ENCODE measurements at places on chromosomes 4 and X.

DNA sequence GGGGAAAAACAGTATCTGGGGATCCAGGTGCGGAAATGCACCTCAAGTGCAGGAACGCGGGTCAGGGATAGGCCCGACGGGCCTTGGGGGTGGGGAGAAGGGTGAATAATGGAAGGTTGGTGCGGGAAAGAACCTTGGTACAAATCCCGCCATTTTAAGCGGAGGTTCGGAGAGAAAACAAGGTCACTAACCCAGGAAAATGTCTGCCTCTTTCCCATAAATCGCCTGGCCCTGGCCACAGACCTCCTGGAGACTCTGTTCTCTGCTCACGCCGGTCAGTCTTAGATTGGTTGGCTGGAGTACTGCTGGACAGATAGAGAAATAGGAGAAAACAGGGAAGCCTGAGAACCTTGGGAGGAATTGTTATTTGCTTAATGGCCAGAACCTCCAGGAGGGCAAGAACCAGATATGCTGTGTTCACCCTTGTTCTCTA is 897 bp upstream of the FBXL5 start:
- DNase-seq: peak; percentile 18

DNA sequence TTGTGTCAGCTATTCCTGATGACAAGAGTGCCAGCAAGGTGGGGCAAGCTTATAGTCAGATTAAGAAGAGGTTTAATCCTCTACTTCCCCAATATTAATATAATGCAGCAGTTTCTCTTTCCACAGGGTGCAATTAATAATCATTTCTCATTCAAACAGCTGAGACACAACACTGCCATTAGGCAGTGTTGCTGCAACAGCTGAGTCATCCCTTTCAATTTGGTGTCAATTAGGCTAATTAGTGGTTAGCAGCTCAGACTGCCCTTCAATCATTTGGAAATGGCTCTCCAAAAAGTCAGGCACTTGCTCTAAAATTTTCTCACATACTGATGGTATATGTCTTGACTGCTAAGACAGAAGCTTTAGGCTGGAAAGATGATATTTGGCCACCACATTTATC is 265.7 kb upstream of the FAM241A start:
- DNase-seq: no peak

DNA sequence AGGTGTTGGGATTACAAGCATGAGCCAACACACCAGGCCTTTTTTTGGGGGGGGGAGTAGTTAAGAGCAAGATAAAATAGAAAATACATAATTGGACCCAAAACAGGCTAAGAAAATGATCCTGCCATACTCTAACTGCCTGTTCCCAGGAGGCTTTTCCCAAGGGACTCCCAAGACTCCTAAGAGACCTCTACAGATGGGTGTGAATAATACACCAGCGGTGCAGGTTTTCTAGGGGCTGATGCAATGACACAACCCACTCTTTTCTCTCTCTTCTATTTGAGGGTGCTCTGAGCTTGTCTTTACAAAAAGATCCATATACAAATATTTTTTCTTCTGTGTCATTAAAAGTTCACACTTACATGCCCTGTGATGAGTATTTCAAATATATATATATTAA is 116.9 kb downstream of the RASL11B start:
- no peak for DNase-seq

GRCh38 chr4:20394512-20394911 is 142.8 kb downstream of the SLIT2 start:
- peak; percentile 88 for DNase-seq

GRCh38 chrX:9466736-9467135 is 1.9 kb downstream of the TBL1X start:
- DNase-seq: no peak

- DNase-seq: no peak
These were observed 229.5 kb downstream of the MAPK10 start for GRCh38 chr4:86130160-86130933.

DNA sequence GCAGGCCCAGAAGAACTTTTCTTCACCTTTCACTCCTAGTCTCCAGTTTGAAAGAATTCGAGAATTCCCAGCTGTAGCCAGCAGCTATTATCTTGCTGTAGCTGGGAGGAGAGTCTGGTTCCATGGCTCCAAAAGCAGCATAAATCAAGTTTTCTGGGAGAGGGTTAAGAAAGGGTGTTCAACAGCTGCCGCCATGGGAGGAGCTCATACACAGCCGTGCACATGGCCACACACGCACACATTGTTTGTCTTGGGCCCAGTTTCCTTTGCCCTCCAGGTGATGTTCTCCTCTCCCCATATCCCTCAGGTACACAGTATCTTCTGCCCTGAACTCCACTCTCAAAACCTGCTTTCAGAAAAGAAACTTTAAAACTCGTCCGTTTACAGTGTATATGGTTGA is 4.1 kb upstream of the GPC3 start:
- DNase-seq: no peak

- no peak for DNase-seq
These were observed 41.6 kb downstream of the AR start for GRCh38 chrX:67585401-67585800.

GRCh38 chr4:40843696-40844095 is 93.9 kb downstream of the NSUN7 start:
- no peak for DNase-seq

GRCh38 chrX:123184219-123184865 is at the start of gene GRIA3:
TSS of gene GRIA3 (plus strand) at chrX:123184278. CDS start at chrX:123184536, 258 bp downstream.
- no peak for DNase-seq

DNA sequence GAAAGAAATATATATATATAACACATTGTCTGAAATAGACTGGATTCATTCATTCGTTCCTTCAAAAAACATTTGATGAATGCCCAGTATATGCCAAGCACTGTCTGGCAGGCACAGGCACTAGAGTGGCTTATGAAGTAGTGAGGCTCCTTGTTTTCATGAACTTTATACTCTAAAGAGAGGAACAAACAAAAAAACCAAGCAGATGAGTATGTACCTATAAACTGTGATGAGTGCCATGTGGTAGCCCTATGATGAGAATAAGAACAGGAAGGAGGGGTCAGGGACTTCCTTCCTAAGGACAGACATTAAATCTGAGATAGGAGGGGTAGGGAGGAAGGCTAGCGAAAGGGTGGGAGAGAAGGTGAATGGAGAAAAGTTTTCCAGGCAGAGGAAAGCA is 19.5 kb upstream of the PDGFRA start:
- no peak for DNase-seq

DNA sequence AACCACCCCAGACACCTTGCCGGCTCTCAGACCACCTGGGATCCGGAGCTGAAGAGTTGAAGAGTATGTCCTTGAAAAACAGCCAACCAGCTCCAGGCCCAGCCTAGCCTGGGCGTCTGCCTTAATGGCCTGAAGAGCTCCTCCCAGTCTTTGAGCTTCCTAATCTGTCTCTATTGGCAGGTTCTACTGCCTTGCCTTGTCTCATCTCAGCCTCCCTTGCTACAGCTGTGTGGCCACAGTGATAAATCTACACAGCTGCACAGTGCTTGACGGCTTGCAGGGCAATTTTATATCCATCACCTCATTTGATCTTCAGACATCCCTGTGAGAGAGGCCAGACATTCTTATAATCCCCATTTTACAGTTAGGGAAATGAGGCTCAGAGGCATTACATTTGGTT is 19.9 kb downstream of the AWAT2 start:
- DNase-seq: no peak

DNA sequence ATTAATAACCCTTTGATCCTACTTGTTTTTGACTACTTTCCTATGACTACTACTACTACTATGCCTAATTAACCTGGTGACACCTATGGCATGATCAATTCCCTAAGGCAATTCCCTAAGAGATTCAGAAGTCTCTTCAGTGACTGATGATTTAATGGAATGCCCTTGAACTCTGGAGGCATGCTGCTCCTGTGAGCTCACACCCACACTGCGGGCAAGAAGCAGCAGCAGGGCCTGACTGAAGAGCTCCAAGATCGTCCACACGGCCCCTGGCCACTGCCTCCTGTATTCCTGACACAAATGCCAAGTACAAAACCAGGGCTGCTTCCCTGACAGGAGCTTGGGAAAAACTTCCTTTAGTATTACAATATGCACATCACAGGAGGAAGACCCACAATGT is 74.2 kb upstream of the STS start:
- no peak for DNase-seq

DNA sequence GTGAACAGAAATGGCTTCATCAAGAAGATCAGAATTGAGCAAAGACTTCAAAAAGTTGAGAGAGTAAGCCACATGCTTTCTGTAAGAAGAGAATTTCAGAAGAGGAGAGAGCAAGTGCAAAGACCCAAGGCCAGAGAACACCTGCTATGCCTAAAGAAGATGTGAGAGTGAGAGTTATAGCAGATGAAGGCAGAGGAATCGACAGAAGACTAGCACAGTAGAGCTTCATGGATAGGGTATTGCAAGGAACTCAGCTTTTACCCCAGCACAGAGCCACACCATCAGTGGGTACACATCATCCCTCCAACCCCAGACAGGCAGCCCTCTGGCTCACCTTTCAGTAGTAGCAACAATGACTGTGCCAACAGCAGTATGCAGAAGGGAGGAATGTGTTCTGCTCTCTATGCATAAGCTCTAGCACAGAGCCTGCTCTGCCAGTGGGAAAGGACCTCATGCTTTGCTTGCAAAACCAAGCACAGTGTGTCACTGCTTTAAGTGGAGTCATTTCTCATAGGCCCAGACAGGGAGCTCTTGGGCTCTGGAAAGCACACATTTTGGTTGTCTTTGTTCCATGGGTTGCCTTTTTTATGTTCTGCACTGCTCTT is 318.6 kb downstream of the NAF1 start:
- DNase-seq: no peak

- no peak for DNase-seq
These were observed 46.3 kb downstream of the STARD8 start for GRCh38 chrX:68693481-68694434.

DNA sequence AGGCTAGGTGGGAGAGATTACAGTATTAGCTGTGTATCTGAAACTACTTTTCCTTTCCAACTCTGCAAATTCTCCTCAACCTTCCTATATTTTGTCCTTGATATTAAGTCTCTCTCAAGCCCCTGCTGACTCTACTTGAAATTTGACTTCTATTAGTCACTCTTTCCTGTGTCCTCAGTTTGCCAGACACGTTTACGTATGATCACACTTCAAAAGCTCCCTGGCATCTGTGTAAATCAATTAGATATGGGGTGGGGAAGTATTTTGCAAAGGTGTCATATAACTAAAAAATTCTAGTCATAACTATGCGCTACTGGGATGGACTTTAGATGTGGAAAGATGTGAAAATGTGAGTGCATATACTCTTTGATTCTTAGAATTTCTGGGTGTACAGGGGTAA is 67.4 kb upstream of the ARHGAP24 start:
- no peak for DNase-seq

GRCh38 chr4:31442236-31442635 is 722.1 kb downstream of the PCDH7 start:
- DNase-seq: no peak

DNA sequence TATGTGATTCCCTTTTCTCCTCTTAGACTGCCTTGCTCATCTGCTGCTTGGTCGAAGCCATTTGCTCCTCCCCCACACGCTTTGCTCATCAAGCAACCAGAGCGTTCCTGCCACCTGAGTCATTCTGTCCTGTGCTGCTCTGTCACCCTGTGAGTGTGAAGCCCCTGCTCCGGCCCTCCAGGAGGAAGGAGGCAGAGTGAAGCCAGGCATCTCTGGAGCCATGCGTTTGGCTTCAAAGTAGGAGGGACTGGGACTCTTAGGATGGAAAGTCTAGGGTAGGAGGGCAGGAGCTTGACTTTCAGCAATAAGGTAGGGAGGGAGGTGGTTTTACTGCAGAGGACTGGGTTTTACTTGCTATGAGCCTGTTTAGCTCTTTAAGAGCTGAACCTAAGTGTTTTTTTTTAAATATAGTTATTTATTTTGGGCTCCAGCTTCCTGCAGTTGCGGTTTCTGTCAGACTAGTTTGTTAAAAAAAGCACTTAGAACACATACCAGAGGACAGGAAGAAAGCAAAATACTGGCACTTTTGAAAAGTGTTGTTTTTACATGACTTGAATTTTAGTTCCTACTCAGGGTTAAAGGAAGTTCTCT is 63.6 kb downstream of the SPINK2 start:
- DNase-seq: no peak

DNA sequence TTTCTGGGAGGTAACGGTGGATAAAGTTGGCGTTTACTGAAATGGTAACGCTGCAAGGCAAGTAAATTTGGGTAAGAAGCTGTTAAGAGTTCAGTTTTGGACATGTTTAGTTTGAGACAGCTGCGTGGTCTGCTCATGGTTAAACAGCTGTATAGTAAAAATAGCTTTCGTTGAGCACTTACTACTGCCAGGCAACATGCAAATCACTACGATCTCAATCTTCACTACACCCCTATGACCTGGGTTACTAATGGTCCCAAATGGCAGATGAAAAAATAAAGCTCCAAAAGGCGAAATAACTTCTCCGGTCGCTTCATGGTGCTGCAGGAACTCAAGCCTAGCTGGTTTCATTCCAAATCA is 22.2 kb downstream of the FABP2 start:
- DNase-seq: no peak

DNA sequence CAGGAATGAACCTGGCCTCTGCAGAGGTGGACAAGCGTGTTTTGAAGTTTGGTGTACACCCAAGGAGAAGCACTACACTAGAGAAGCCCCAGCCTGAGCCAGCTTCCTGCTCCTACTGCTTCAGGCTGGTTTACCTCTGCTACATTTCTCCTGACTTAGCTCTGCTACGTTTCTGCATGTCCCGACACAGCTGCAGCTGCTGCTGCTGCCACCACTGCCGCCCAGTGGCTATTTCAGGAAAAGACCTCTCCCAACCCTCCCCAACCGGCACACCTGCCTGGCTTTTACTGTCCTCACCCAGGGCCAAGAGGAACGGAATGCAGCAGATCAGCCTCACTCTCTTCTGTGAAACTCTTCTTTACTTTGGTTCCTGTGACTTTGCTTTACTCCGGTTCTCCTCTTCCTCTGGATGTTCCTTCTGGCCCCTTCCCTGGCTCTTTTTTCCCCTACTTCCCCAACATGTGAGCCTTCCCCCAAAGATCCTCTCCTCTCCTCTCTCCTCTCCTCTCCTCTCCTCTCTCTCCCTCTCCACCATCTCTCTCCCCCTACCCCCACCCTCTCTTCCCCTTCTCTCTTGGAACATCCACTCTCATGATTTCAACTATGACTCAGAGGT is 3.1 kb upstream of the P2RY4 start:
- peak; percentile 3 for DNase-seq

- no peak for DNase-seq
These were observed 140.0 kb upstream of the GUCY1A1 start for GRCh38 chr4:155526452-155527169.

- no peak for DNase-seq
These were observed 8.7 kb upstream of the SHOX start for GRCh38 chrX:621705-622503.

GRCh38 chr4:141142423-141142822 is 9.2 kb upstream of the RNF150 start:
- DNase-seq: no peak

- DNase-seq: no peak
These were observed 505.0 kb downstream of the ARAP2 start for GRCh38 chr4:35739308-35739707.
